ENCODE measurements at places on chromosomes 4 and X.

GRCh38 chrX:2320580-2321327 lies 180.0 kb downstream of the DHRSX start:
- peak; percentile 16 for DNase-seq

GRCh38 chrX:77415161-77415560 lies 32.0 kb upstream of the FGF16 start:
- no peak for DNase-seq

DNA sequence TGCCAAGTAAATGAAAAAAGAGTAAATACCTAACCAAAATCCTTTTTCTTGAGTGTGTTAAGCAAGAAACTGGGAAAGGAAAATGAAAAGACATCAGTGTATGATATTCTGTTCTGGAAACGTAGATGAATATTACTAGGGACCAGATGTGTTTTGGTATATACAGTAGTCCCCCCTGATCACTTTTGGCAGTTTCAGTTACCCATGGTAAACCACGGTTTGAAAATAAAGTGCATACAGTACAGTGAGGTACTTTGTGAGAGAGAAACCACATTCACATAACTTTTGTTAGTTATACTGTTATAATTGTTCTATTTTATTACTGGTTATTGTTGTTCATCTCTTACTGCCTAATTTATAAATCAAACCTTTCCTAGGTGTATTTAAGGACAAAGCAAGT lies 250.9 kb downstream of the TENM3 start:
- DNase-seq: no peak

- no peak for DNase-seq
Measured at GRCh38 chrX:68146054-68146453, 287.2 kb downstream of the OPHN1 start.

GRCh38 chr4:71009890-71010588 lies 16.6 kb downstream of the DCK start:
- no peak for DNase-seq

- no peak for DNase-seq
Measured at GRCh38 chrX:151448509-151448908, 51.5 kb downstream of the VMA21 start.

- no peak for DNase-seq
Measured at GRCh38 chr4:68460085-68460484, 12.8 kb downstream of the TMPRSS11E start.

DNA sequence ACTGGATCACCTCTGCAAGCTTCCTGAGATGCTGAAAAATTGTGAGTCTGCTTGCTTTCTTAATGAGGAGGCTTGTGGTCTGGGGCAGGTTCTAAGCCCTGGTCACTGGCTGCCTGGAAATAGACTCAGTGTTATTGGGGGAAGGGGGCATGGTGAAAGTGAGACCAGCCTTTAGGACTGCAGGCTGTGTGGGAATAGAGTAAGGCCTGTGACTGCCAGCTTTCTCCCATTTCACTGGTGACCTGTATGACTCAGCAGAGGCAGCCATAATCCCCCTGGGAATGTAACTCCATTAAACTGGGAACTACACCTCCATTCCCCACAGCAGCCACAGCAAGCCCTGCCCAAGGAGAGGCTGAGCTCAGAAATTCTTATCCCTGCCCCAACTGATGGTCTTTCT lies 55.9 kb upstream of the IL15 start:
- no peak for DNase-seq

DNA sequence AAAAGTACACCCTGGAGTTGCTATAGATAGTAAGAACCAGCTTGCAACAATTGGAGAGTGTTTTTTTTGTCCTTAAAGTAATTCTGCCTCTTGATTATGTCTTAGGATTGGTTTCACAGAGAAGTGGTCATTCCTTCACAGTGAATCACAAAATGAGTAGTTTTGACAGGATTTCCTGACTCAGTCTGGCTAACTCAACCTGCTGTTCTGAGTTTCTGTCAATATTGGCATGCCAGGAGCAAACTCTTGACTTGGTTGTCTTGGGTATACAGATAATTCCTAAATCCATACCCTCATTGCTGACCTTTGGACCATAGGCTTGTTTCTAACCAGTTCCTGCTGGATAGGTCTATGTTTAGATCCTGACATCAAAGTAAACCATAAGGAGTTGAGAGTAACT lies 9.4 kb downstream of the FHIP1A start:
- DNase-seq: no peak

All from neural crest cell (in vitro differentiated cells).